ENCODE measurements at places on chromosomes 5 and 9. TPM values are rescaled to one million over a fixed set of nuclear protein-coding genes. Genes with fewer than 3 reads are reported as not detected.

Gene EFCAB9
- not detected for polyA plus RNA-seq

Gene INSL4
- polyA plus RNA-seq, result not detected

Gene ADCY2
- polyA plus RNA-seq, result 0.17 TPM

Gene CAPSL
- 4.3 TPM for polyA plus RNA-seq

Gene BBLN
- 192 TPM for polyA plus RNA-seq

Gene SYK
- polyA plus RNA-seq, result 13.3 TPM

Gene TAF1L
- not detected for polyA plus RNA-seq

Gene NEURL1B
- polyA plus RNA-seq, result 5.4 TPM

Gene IL7R
- 0.34 TPM for polyA plus RNA-seq

Gene BHMT2
- polyA plus RNA-seq, result 230 TPM

Gene DMRT3
- not detected for polyA plus RNA-seq

Gene SNX24
- 27.0 TPM for polyA plus RNA-seq

Gene PCDHAC1
- polyA plus RNA-seq, result 0.43 TPM

Gene TAF11L5
- not detected for polyA plus RNA-seq

Gene PTGES
- 8.1 TPM for polyA plus RNA-seq

Gene PCDHGA12
- 0.24 TPM for polyA plus RNA-seq

Gene C9orf43
- 0.80 TPM for polyA plus RNA-seq

Gene HCN1
- polyA plus RNA-seq, result not detected

Gene PCDHGB6
- polyA plus RNA-seq, result 0.22 TPM

Gene SIL1
- 91.7 TPM for polyA plus RNA-seq

Gene COL15A1
- 4.7 TPM for polyA plus RNA-seq

Gene TCF7
- 1.2 TPM for polyA plus RNA-seq

Gene FPGS
- 44.0 TPM for polyA plus RNA-seq

Gene BRINP1
- polyA plus RNA-seq, result 0.84 TPM

Gene SH3PXD2B
- polyA plus RNA-seq, result 3.1 TPM

Gene RNF145
- 29.6 TPM for polyA plus RNA-seq

Gene MCC
- 2.4 TPM for polyA plus RNA-seq

Gene FAM53C
- 8.1 TPM for polyA plus RNA-seq

Gene ELAVL2
- polyA plus RNA-seq, result 0.19 TPM

Gene IFNB1
- polyA plus RNA-seq, result not detected

Gene KLHL3
- polyA plus RNA-seq, result 8.6 TPM

Gene FGF1
- polyA plus RNA-seq, result 89.7 TPM

Gene KLHL9
- polyA plus RNA-seq, result 10.4 TPM

Gene PCDH1
- polyA plus RNA-seq, result 37.3 TPM

Gene DNAJC25
- 13.1 TPM for polyA plus RNA-seq

Gene SPIN1
- polyA plus RNA-seq, result 27.9 TPM

Gene ERGIC1
- 88.0 TPM for polyA plus RNA-seq

Gene PTPRD
- 6.4 TPM for polyA plus RNA-seq

Gene FOXD4
- polyA plus RNA-seq, result 0.43 TPM

Gene FAM78A
- 1.6 TPM for polyA plus RNA-seq

Gene ZNF367
- 1.5 TPM for polyA plus RNA-seq

Gene SLC36A3
- polyA plus RNA-seq, result not detected

Gene TAS2R1
- polyA plus RNA-seq, result not detected

Gene PRELID2
- polyA plus RNA-seq, result 3.8 TPM

Gene TBC1D9B
- polyA plus RNA-seq, result 49.5 TPM

Gene KDM3B
- polyA plus RNA-seq, result 18.5 TPM

Gene SOX30
- polyA plus RNA-seq, result not detected

All from kidney (tissue), 22 donors.